SK-N-SH (cell line): ENCODE measurements at places on chromosomes 5 and 9. TPM values are rescaled to one million over a fixed set of nuclear protein-coding genes. Genes with fewer than 3 reads are reported as not detected.

- DNase-seq, result no peak
Observed at GRCh38 chr5:170821257-170821800, 37.8 kb downstream of the GABRP start.

GRCh38 chr9:123225374-123225813 lies 43.0 kb downstream of the STRBP start:
- peak; percentile 20 for DNase-seq

The SLC6A19 gene
- polyA plus RNA-seq, result not detected in 2 replicates

The SLC4A9 gene
- polyA plus RNA-seq, result 0.02 TPM in 1 of 2 replicates, not detected in the other

GRCh38 chr5:98401656-98402055 lies 371.8 kb upstream of the RGMB start:
- DNase-seq, result no peak

DNA sequence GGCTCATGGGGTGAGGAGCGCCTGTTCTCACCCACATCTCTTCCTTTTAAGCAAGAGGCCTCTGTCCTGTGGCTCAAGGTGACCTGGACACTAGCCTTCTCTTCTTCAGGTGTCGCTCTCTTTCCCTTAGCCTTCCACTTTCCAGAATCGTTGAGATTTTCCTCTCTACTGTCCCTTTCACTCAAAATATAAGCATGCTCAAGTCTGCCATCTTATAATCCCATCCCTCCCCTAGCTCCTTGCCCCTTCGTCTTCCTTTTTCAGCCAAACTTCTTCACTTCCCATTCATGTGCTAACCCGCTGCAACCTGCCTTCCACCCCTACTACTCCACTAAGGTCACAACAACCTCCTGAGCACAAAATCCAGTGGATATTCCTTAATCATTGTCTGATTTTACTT lies 13.1 kb downstream of the PTGR1 start:
- DNase-seq, result no peak

DNA sequence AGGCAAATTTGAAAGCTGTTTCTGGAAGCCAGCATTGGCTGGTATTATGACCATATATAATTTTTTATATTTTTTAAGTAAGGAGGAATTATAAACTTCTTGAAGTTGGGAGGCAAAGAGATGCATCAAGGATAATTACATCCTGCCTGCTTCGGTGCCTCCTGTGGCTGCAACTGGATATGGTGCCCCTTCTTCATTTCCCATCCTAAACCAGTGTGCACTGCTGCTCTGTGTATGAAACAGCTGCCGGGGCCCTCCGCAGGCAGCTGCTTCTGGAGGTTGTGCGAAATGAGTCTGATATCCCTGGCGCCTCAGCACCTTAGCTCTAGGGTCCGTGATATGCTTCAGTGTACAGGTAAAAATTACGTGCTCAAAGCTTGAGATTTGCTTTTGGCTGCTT lies 304.2 kb downstream of the ENC1 start:
- DNase-seq, result no peak

- no peak for DNase-seq
Observed at GRCh38 chr5:108672639-108673038, 75.1 kb upstream of the FER start.

The PHYHD1 gene
- 0.19 TPM in 1 of 2 replicates, not detected in the other for polyA plus RNA-seq

DNA sequence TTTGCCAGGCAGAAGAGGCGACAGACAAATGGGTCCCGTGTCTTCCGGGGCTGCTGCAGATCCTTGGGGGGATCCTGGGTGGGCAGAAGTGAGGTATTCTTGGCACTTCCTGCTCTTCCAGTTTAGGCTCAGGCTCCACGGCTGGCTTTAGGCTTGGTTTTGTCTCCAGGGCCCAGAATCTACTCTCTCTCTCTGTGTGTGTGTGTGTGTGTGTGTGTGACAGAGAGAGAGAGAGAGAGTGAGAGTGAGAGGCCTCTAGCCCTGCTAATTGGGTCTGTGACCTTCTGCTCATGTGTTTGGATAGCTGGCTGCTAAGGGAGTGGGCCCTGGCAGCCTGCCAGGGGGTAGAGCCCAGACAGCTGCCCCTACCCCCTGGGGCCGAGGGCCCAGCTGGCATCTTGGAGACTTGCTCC lies 39.3 kb downstream of the CRB2 start:
- peak; percentile 74 for DNase-seq

DNA sequence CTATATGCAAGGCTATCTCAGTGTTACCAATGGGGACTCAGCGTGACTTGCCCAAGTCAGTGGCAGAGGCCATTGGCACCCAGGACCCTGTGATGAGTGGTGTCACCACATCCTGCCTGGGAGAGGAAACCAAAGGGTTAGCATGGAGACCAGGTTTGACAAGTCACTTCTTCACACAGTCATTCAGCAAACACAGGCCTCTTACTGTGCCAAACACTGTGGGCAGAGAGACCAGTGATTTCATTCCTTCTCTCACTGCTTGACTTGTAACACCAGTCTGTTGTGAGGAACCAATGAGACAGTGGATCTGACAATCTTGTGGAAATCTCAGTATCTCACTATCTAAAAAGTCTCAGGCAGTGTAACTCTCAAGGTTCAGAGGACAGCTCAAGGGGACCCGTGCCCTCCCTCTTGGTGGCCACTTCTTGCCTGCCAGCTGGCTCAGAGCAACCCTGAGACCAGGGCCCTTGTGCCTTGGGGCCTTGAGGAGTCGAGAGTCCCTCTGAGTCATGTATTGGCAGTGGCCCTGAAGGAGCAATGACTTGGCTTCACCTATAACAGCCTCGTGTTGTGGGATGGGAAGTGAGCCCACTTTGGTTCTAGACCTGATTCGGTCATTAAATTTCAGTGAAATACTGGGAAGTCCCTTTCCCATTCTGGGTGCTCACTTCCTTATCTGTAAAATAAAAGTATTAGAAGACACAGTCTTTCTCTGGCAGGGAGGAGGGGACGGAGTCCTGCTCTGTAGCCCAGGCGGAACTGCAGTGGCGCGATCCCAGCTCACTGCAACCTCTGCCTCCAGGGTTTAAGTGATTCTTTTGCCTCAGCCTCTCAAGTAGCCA lies 1.6 kb downstream of the FABP6 start:
- no peak for DNase-seq

DNA sequence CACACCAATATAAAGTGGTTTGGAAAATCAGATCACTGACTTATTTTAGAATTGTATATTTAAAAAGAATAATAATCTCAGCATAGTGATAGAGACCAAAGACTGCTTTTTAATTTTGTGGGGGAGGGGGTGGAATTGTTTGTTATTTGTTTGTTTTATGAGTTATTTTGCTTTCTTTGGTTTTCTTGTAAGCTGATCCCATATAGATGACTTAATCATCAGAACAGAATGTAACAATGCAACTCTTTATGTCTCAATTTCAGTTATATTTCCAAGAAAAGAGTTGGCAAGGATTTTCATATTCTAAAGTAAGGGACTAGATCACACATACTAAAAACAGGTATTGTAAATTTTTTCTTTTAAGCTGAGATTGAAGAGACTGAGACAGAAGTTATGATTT lies 984.9 kb downstream of the TLE4 start:
- no peak for DNase-seq

GRCh38 chr5:52915176-52915875 lies 73.8 kb upstream of the ITGA2 start:
- DNase-seq, result peak; percentile 65

- no peak for DNase-seq
Observed at GRCh38 chr9:8860086-8860485, 1060.5 kb upstream of the DMAC1 start.

The TMEM8B gene
- polyA plus RNA-seq, result 5.3 and 5.8 TPM in 2 replicates

- no peak for DNase-seq
Observed at GRCh38 chr5:122835681-122836080, 9.7 kb upstream of the SNX24 start.

DNA sequence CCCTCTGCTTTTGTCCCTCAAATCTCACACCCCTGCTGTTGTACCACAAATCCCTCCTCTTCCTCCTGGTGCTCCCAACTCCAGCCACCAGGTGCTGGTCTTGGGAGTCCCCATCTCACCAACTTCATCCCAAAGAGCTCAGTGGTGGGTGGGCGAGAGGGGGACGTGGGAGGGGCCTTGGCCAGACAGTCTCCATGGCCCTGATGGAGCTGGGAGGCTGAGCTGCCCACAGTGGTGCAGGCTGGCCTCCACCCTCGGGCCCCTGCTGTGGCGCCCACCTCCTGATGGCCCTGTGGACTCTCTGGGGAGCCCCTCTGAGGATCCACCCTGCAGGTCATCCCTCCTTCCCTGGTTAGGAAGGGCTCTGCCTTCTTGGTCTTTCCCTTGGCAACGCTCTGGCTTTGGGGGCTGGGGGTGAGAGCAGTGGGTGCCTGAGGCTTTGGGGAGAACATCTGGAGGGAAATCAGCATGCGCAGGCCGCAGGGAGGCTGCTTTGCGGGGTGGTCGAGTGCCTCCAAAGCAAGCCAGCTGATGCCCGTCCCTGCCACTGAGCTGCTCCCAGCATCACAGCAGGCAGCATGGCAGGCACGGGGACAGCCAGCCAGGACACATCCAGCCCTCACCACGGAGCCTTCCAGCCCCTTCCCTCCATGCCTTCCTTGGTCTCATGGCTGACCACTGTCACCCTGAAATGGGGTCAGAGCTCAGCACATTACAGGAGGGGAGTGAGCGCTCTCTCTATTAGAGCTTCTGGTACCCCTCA lies 7.6 kb upstream of the FAM163B start:
- no peak for DNase-seq

DNA sequence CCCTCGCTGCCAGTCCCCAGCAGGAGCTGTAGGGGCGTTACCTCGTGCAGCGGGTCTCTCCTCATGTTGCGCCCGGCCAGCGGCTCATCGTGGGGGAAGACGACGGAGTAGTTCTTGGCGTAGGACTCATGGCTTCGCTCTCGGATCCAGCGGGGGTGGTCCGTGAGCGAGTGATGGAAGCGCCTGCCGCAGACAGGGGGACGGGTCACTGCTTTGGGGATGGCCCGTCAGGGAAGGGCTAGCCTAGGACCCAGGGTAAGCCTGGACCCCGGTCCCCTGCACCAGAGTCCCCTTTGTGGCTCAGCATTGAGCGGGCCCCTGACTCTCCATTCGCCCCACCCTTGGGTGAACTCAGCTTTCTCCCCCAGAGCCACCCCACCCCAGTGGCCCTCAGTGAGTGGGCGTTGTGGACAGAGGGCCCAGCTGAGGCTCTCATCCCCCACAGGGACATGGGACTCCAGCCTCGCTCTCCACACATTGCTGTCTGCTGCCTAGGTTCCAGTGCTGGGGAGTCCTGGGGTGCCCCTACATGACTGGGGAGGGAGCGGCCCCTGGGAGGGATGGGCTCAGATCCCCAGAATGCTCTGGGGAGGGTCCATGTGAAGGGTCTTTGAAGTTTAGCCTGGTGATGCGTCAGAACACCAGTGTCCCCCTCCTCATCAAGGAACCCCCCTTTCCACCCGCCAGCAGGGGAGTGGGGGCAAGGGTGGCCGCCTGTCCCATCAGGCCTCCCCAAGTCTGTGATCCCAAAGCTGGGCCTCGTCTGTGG lies 29.7 kb downstream of the SARDH start:
- no peak for DNase-seq

- peak; percentile 81 for DNase-seq
Observed at GRCh38 chr9:34457266-34458012, 931 bp downstream of the FAM219A start.

The ADRB2 gene
- 1.0 and 1.2 TPM in 2 replicates for polyA plus RNA-seq

- peak; percentile 35 for DNase-seq
Observed at GRCh38 chr5:122195802-122196394, 66.6 kb downstream of the ZNF474 start.
